ENCODE measurements at places on chromosomes 16 and 17. TPM values are rescaled to one million over a fixed set of nuclear protein-coding genes. Genes with fewer than 3 reads are reported as not detected.
A peak's percentile ranks its signal among the peaks of the same experiment; 100 is the strongest.

Gene C17orf58
- total RNA-seq = 8.3 TPM

Gene ENPP7
- 22.5 TPM for total RNA-seq

Gene SPN
- total RNA-seq = 2.5 TPM

Gene TEX19
- not detected for total RNA-seq

Gene KRTAP17-1
- total RNA-seq = not detected

Gene CA7
- total RNA-seq = 24.7 TPM

Gene SLC25A10
- total RNA-seq = 48.5 TPM

DNA sequence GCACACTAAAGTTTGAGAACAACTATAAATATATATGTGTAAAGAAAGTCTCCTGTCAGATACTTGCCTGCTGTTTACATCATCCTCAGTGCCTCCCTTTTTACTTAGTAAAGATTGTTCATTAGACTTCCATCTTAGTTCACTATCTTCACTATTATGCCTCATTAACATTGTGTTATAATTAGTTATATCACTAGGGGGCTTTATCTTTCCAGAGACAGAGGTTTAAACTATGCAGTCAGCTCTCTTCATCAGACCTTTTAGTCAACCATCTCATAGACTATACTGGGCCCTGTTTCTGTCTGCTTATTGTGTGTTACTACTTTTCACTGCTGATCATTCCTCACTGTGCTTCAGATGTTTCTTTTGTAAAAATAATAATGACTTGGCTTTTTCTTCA is 630.8 kb upstream of the KIF2B start:
- H3K27me3 ChIP-seq = no peaks in the 10 kb centered on the region
- no peak overlapping the region for H3K4me3 ChIP-seq
- no peaks in the 10 kb centered on the region for H3K4me1 ChIP-seq
- no peak for DNase-seq
- H3K27ac ChIP-seq = no peak overlapping the region

GRCh38 chr17:61672140-61672539 is 81.1 kb upstream of the NACA2 start:
- no peaks in the 10 kb centered on the region for H3K4me1 ChIP-seq
- no peaks in the 10 kb centered on the region for H3K36me3 ChIP-seq
- DNase-seq = no peak
- H3K27me3 ChIP-seq = no peaks in the 10 kb centered on the region
- H3K27ac ChIP-seq = no peak overlapping the region

- H3K36me3 ChIP-seq = no peaks in the 10 kb centered on the region
- H3K27ac ChIP-seq = no peak overlapping the region
- peaks cover 4% of the 10 kb centered on the region for H3K4me1 ChIP-seq
- H3K27me3 ChIP-seq = no peaks in the 10 kb centered on the region
These were observed 27.5 kb downstream of the NLRC5 start for GRCh38 chr16:57016831-57017230.

- no peaks in the 10 kb centered on the region for H3K36me3 ChIP-seq
- no peak overlapping the region for H3K27ac ChIP-seq
- DNase-seq = no peak
- H3K27me3 ChIP-seq = no peaks in the 10 kb centered on the region
- no peaks in the 10 kb centered on the region for H3K4me1 ChIP-seq
- no peak overlapping the region for H3K4me3 ChIP-seq
These were observed 73.9 kb upstream of the C16orf82 start for GRCh38 chr16:26992666-26993349.

DNA sequence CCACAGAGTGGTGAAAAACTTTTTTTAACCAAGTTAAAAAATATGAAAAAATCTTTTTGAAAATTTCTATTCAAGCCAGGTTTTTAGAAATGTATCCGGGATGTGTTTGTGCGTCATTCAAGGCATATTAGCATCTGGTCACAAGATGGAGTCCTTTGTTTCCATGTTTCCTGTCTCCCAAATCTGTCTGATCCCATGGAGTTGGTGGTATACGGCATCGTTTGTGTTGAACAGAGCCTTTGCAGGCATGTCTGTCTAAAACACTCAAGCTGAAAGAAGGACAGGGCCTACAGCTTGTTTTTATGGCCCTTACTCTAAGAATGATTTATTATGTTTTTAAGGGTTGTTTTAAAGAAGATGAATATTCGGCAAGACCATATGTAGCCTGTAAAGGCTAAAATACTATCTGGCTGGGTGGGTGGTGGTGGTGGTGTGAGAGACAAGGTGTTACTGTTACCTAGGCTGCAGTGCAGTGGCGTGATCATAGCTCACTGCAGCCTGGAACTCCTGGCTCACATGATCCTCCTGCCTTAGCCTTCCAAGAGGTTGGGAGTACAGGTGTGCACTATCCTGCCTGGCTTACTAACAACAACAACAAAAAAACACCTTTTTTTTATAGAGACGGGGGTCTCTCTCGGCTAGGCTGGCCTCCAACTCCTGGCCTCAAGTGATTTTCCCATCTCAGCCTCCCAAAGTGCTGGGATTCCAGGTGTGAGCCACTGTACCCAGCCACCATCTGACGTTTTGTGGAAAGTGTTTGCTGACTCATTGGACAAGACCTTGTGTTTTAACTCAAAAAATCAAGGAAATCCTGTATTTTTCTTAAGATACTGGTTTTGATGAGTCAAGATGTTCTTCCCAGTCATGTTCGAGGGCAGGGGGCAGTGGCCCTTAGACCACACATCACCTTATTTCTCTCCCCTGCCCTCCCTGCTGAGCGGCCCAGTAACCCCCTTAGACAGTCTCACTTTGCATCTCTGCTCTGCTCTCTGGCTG is 52.2 kb downstream of the NDE1 start:
- H3K4me3 ChIP-seq = no peak overlapping the region
- H3K4me1 ChIP-seq = no peaks in the 10 kb centered on the region
- H3K27ac ChIP-seq = no peak overlapping the region

GRCh38 chr17:41492771-41493170 is 3.1 kb upstream of the KRT36 start:
- no peaks in the 10 kb centered on the region for H3K27me3 ChIP-seq
- no peak overlapping the region for H3K4me3 ChIP-seq
- no peaks in the 10 kb centered on the region for H3K4me1 ChIP-seq
- peak overlapping the region; percentile 16 for H3K27ac ChIP-seq
- H3K36me3 ChIP-seq = no peaks in the 10 kb centered on the region
- peak; percentile 50 for DNase-seq

DNA sequence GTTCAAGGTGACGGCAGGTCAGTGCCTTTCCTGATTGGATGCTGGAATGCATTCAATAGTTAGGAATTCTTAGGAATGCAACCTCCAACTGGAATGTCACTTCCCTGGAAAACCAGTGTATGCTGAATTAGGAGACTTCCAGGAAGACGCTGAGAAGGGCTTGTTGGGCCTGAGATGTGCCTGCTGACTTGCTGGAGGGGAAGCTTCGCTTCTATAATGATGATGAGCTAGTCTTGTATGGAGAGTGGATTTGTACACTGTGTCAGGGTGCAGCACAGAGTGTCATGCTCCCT is 45.6 kb downstream of the SMPD3 start:
- H3K36me3 ChIP-seq = no peaks in the 10 kb centered on the region
- no peak overlapping the region for H3K4me3 ChIP-seq
- DNase-seq = no peak

GRCh38 chr16:64437706-64438324 is 684.0 kb downstream of the CDH11 start:
- no peaks in the 10 kb centered on the region for H3K36me3 ChIP-seq
- H3K27me3 ChIP-seq = no peaks in the 10 kb centered on the region
- H3K4me3 ChIP-seq = no peak overlapping the region
- H3K4me1 ChIP-seq = no peaks in the 10 kb centered on the region

DNA sequence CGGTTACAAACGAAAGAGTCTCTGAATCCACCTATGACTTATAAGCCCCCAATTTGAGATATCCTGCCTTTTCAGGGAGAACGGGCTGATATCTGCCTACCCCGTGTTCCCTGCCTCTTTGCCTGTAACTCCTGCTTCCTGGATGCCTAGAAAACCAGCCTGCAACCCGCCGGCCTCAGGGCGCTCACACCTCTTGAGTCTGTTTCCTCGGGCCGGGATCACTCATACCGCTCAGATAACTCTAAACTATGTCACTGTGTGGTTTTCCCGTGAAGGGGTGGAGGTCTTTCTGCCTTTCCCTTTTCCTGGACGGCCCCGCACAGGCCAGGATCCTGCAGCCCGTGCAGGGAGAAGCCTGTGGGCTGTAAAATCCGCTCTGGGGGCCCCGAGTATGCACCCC is 10.4 kb downstream of the RPUSD1 start:
- H3K27me3 ChIP-seq = no peaks in the 10 kb centered on the region
- H3K27ac ChIP-seq = no peak overlapping the region
- no peaks in the 10 kb centered on the region for H3K4me1 ChIP-seq
- H3K36me3 ChIP-seq = no peaks in the 10 kb centered on the region

- H3K4me3 ChIP-seq = peak overlapping the region; percentile 27
- H3K36me3 ChIP-seq = no peaks in the 10 kb centered on the region
- DNase-seq = peak; percentile 82
These were observed 27.1 kb upstream of the LASP1NB start for GRCh38 chr17:38898291-38898679.

GRCh38 chr17:65229621-65229995 is 92.4 kb downstream of the RGS9 start:
- H3K4me3 ChIP-seq = no peak overlapping the region
- no peaks in the 10 kb centered on the region for H3K36me3 ChIP-seq
- H3K4me1 ChIP-seq = peaks cover 7% of the 10 kb centered on the region
- no peak overlapping the region for H3K27ac ChIP-seq

- no peak for DNase-seq
- H3K27me3 ChIP-seq = no peaks in the 10 kb centered on the region
- no peak overlapping the region for H3K27ac ChIP-seq
- no peaks in the 10 kb centered on the region for H3K36me3 ChIP-seq
- no peaks in the 10 kb centered on the region for H3K4me1 ChIP-seq
These were observed 308.4 kb downstream of the ABCC12 start for GRCh38 chr16:47847220-47847970.

DNA sequence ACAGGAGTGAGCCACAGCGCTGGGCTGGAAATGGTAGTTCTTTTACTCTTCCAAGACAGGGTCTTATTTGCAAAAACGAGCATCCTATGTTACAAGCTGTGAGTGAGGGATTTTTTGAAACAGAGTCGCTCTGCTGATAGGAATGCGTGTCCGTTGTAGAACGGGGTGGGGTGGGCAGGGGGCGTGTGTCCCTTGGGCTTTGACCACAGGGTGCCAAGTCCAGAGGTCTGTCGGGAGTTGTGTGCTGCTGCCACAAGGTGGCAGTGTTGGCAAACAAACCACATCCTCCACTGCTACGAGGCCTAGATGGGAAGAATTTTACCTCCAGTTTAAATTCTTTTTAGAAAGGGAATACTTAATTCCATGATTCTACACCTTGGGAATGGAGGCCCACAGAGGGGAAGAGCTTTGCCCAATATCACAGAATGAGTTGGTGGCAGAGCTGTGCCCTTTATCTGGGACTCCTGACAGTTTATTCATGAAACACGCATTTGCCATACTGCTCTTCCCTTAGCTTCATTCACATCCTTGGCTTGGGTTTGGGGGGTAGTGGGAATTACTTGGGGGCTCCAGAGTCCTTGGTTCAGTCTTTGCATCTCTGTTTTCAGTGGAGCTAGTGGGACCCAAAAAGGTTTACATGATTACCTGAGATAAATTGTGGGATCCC is 30.6 kb upstream of the ETV4 start:
- H3K4me1 ChIP-seq = peaks cover 15% of the 10 kb centered on the region
- no peak overlapping the region for H3K27ac ChIP-seq
- peak; percentile 81 for DNase-seq
- no peaks in the 10 kb centered on the region for H3K27me3 ChIP-seq

GRCh38 chr17:78164748-78165607 is 3.4 kb upstream of the SYNGR2 start:
- H3K4me3 ChIP-seq = no peak overlapping the region
- H3K36me3 ChIP-seq = no peaks in the 10 kb centered on the region
- DNase-seq = no peak
- no peak overlapping the region for H3K27ac ChIP-seq
- H3K4me1 ChIP-seq = no peaks in the 10 kb centered on the region

DNA sequence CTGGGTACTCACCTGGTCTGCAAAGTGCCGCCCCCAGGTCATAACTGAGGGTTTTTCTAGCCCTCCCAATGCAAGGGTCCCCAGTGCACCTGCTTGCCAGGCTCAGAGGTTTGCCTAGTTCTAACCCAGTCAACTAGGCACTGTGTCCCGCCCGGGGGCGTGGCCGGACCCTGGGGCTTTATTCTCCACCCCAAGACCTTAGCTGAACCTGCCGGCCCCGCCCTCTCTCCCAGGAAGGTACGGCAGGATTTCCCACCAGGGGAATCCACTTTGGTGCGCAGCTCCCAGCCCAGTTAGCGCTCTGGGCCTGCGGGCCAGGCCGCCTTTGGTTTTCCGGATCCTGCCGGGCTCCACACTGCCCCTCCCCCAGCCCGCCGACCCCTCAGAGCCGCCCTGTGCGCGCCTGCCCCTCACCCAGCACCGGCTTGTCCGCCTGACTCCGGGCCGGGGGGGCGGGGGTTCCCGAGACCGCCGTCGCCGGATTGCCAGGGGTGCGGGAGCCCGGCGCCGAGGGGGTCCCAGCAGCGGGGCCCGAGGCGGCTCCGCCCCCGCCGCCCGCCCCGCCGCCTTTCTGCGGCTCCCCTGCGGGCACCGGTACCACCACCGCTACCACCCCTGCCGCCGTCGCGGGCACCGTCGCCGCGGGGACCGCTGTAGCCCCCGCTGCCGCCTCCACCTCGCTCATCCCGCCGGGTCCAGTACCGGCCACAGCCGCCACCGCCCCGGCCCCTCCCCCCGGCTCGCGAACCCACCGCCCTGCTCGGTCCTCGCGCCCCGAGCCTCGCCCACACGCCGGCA is 424 bp downstream of the YBX2 start:
- no peaks in the 10 kb centered on the region for H3K36me3 ChIP-seq
- H3K27ac ChIP-seq = peak overlapping the region; percentile 92
- H3K4me1 ChIP-seq = peaks cover 21% of the 10 kb centered on the region
- peak overlapping the region; percentile 17 for H3K4me3 ChIP-seq
- no peak for DNase-seq
